ENCODE measurements at places on chromosomes 6 and 20.

DNA sequence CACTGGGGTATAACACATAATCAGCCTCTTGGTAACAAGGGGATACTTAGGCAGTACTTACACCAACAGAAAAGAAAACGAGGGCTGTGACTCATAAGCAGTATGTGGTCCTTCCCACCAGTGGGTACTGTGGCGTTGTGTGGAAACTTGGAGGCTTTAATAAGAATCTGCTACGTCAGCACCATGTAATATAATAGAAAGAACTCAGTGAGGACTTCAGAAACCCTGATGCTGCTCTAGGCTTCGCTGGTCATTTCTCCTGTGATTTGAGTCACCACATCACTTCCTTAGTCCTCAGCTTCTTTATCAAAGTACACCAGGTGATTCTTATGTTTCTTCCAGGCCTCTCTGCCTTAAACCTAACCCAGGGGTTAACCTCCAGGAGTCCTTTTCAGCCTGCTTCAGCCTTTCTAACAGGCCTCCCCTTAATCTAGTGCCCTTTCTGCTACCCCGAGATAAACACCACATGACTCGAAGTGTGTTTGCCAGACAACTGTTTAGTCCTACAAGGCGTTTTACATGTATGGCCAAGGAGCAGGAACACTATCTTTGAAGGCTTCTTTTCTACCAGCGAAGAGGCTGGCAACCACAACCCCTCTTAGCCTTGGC lies 68.5 kb downstream of the FYN start:
- DNase-seq, result no peak

- no peak for DNase-seq
Observed at GRCh38 chr6:33418690-33419291, 884 bp upstream of the CUTA start.

GRCh38 chr6:31468311-31468710 lies 29.6 kb upstream of the MICB start:
- no peak for DNase-seq

DNA sequence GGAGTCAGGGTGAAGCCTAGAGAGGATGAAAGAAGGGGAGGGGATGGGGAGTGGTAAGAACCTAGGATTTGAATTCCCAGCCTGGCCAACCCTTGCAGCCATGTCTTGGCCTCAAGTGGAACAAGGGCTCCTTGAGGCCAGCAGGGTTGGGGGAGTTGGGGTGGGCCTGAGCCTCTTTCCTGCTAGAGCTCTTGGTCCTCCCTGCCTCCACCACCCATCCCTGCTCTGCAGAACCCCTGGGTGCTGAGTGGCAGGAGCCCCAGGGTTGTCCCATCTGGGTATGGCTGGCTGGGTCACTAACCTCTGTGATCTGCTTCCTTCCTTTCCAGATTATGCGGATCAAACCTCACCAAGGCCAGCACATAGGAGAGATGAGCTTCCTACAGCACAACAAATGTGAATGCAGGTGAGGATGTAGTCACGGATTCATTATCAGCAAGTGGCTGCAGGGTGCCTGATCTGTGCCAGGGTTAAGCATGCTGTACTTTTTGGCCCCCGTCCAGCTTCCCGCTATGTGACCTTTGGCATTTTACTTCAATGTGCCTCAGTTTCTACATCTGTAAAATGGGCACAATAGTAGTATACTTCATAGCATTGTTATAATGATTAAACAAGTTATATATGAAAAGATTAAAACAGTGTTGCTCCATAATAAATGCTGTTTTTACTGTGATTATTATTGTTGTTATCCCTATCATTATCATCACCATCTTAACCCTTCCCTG lies 8.3 kb downstream of the VEGFA start:
- no peak for DNase-seq

- DNase-seq, result peak; percentile 65
Observed at GRCh38 chr6:157314705-157315321, 8.5 kb downstream of the TMEM242 start.

DNA sequence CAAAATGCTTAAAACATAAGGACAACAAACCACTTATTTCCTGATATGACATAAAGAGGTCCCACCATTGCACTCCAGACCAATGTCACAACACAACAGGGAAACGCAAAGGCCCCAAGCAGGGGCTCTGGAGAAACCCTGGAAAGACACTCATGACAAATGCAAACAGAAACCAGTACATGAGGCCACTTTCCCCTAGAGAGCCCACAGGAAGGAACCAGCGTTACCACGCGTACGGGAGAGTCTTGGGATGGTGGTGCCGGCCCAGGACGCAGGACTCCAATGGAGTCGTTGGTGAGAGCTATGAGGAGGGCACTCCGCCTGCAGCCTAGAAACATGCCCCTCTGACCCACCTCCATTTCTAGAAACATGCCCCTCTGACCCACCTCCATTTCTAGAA lies 20.2 kb downstream of the GMEB2 start:
- DNase-seq, result no peak

- DNase-seq, result no peak
Observed at GRCh38 chr20:58130581-58130980, 97.9 kb downstream of the ANKRD60 start.

DNA sequence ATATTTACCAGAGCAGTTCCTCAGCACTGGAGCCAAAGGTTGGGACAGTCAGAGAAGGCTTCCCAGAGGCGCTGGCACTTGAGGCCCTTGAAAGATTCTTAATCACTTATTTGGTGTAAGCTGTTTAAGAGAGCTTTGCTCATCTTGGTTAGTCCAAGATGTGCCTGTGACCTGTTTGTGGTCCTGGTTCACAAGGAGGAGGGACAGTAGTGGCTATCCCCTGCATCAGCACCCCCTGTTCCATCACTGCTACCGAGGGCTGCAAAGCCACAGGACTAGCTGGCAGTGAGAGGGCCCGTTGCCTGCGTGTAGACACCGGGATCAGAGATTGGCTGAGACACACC lies 35.7 kb downstream of the VEGFA start:
- DNase-seq, result no peak

DNA sequence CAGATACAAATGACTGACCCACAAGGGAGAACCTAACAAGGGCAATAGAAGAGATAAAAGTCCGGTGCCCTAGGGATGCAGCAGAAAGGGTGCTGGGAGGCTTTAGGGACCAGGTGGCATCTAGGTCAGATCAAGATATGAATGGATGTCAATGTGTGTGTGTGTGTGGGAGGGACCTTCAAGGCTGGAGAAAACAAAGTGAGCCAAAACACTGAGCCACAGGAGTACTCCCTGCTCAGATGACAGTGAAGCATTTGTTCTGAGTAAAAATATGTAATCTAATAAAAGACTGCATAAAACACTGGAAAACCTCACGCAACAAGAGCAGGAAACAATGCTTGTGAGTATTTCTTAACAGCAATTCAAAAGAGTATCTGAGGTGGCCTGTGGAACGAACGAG lies 28.2 kb downstream of the ZNF337 start:
- no peak for DNase-seq

Measured in HTR-8/SVneo (cell line).